Right renal pelvis (tissue), 4 donors: ENCODE measurements at places on chromosomes 3 and 15. TPM values are rescaled to one million over a fixed set of nuclear protein-coding genes. Genes with fewer than 3 reads are reported as not detected.

DNA sequence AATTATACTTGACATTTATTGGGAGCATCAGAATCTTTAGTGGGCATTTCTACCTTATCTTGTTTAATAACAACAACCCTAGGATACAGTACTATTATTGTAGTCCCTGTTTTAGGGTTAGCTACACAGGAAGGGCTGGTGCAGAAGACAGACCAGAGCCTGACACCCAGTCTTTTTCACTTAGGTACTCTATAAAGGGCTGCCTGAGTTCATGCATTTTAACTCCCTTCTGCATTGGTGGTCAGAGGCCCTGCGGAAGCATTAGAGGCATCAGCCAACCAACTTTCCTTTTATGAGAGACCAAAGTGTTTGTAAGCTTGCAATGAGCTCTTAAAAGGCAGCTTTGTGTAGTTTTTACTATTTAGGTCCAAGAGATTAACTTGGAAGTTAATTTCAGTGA lies 105.4 kb downstream of the PLCL2 start:
- no peak for DNase-seq

DNA sequence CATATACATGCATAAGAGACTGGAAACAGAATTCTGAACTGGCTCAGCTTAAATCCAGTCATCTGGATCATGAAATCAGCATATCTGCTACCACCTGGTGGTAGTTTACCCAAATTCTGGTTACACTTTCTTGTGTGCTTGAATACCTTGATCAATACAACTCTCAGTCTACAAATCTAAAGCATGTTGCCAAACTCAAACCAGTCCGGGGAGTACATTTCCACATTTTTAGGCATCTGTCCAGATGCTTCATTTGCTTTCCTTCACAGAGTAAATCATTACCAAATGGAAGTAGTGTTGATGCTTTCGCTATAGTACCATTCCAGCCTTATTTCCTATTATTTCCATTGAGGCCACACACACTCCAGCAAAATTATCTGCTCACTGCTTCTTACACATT lies 126.4 kb downstream of the P2RY1 start:
- DNase-seq, result no peak

DNA sequence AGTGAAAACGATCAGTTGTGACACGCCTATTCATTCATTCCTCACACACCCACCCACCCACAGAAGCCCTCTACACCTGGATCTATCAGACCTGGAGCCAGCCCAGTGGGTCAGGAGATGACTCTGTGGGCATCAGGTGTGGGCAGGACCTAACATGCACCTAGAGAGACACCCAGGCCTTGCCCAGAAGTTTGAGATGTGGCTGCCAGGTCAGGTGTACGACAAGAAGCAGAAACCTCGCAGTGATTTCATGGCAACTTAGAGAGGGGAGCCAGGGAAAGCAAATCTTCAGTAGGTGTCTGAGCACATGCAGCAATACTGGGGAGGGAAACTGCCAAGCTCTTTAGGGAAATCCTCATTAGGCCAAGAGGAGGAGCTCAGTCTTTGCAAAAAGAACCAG lies 264.7 kb upstream of the ROPN1 start:
- no peak for DNase-seq

Gene GOLGA8A
- polyA plus RNA-seq, result 92.0 TPM

Gene GATA2
- 38.8 TPM for polyA plus RNA-seq

Gene IL17RC
- 40.1 TPM for polyA plus RNA-seq

Gene LRRN1
- polyA plus RNA-seq, result 19.7 TPM

Gene REC114
- polyA plus RNA-seq, result not detected
